ENCODE measurements at places on chromosomes 6 and 20.
A peak's percentile ranks its signal among the peaks of the same experiment; 100 is the strongest.

GRCh38 chr6:159693894-159694545 lies 979 bp upstream of the SOD2 start:
- DNase-seq = peak; percentile 60

GRCh38 chr20:62958388-62959100 lies 6.0 kb downstream of the SLC17A9 start:
- DNase-seq = no peak

DNA sequence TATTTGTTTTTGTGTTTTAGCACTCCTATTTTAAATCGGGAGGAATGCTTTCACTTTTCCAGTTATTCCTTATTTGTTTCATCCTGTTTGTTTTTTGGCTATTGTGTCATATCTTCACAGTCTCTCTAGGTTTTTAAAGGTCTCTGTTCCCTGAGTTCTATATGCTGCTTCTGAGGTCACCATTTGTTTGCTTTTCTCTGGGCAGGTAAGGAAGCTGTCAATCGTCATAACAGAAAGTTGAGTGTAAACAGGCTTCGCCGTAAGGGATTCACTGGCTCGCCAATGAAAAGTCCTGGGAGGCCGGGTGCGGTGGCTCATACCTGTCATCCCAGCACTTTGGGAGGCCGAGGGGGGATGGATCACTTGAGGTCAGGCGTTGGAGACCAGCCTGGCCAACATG lies 48.7 kb upstream of the RPS6KA2 start:
- DNase-seq = no peak

- no peak for DNase-seq
Measured at GRCh38 chr6:28371706-28372451, 22.1 kb downstream of the ZKSCAN3 start.

DNA sequence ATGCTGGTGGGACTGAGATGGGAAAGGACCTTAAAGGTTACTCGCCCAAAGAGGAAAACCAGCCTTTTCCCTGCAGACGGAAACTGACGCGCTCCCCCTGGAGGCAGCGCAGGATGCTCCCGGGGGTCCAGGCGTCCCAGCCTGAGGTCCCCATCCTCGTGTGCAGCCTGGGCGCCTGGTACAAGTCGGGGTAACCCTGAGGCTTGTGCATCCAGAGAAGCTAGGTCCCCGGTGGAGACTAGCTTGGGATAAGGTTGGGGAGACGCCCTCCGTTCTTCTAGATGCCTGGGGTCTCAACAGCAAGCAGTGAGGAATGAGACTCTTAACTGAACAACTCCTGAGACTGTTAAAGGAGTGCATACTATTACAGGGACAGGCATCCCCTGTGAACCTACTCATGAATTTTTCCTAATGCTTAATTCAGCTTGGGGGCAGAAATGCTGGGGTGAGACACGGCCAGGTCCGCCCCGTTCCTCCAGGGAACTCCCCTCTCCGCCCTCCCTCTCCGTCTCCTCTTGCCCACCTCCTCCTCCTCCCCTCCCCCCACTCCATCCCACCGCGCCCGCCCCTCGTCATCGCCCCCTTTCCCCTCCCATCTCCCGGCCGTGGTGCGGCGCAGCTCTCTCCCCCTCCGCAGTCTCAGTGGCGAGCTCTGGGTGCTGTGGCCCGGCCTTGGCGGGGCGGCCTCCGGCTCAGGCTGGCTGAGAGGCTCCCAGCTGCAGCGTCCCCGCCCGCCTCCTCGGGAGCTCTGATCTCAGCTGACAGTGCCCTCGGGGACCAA lies at the start of gene PRSS35:
PRSS35 (plus strand) TSS at position 634 of the 781 bp plus-strand sequence. CDS start 10,908 bp downstream, outside the sequence.
- DNase-seq = no peak

- no peak for DNase-seq
Measured at GRCh38 chr20:40960521-40960956, 68.1 kb upstream of the TOP1 start.

GRCh38 chr6:72040111-72040510 lies 153.8 kb downstream of the RIMS1 start:
- no peak for DNase-seq

DNA sequence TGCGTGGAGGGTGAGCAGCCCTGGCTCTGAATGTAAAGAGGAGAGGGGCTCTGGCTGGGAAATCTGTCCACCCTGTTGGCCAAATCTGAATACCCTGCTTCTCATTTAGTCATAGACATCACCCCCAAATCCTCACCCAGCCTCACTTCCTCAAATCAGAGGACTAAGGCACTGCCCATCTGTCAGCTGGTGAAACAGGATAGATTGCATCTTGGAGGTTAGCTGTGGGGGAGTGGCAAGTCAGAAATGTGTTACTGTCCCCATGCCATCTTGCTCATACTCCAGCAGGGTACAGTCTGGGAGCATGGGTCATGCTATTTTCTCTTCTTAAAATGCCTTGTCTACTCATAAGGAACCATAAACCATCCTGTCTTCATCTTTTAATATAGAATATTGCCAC lies 9.5 kb upstream of the DTNBP1 start:
- DNase-seq = no peak

DNA sequence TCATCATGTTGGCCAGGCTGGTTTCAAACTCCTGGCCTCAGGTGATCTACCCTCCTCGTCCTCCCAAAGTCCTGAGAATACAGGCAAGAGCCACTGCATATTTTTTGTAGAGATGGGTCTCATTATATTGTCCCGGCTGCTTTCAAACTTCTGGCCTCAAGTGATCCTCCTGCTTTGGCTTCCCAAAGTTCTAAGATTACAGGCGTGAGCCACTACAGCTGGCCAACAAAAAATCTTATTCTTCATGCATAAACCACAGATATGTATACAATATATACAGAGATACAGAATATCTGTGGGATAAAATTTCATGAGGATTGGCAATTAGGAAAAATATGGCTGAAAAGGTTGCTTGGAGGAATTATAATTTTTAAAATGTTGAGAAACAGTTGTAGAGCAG lies 49.9 kb downstream of the SLC35A1 start:
- no peak for DNase-seq

- no peak for DNase-seq
Measured at GRCh38 chr6:152600022-152600421, 37.1 kb downstream of the SYNE1 start.

DNA sequence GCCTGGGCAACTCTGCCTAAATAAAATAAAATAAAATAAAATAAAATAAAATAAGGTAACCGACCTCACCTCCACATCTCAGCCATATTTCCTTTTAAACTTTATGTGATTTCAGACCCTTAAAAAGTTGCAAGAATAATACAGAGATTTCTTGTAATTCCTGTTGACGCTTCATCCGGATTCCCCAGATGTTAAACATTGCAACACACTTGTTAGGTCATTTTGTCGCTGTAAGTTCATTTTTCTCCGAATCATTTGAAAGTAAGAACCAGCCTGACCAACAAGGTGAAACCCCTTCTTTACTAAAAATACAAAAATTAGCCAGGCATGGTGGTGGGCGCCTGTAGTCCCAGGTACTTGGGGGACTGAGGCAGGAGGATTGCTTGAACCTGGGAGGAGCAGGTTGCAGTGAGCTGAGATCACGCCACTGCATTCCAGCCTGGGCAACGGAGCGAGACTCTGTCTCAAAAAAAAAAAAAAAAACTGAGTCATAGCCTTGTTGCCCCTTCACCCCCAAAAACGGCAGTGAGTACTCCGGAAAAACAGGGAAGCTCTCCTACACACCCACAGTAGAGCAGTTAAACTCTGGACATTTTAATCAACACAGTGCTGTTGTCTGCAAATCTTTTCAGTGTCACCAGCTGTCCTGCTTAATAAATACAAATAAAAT lies 5.9 kb downstream of the PYGB start:
- no peak for DNase-seq

DNA sequence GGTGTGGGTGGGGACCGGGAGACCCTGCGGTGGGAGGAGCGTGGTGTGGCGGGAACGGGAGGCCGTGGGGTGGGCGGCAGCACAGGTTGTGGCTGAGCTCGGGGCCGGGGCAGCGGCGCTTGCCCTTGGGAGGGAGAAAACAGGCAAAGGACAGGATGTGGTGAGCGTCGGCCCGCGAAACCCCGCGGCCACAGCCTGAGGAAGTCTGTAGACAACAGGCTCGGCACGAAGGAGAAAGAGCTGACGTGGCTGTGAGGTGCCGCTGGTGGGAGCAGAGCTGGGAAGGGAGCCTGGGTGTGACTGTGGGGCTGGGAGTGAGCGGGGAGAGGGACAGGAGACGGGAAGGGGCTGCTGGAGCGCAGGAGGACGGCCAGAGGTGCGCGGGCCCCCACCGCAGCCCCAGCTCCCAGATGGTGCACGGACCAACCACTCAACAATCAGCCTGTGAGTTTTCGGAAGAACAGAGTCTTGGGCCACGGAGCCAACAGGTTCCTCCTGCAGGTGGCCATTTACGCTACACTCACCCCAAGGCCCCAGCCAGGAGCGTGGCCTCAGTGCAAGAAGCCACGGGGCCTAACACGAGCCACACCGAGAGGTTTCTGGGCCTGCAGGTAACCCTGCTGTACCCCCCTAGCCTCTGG lies 202.8 kb downstream of the DLL1 start:
- peak; percentile 37 for DNase-seq

GRCh38 chr20:25160897-25161296 lies 34.6 kb upstream of the ENTPD6 start:
- DNase-seq = no peak

DNA sequence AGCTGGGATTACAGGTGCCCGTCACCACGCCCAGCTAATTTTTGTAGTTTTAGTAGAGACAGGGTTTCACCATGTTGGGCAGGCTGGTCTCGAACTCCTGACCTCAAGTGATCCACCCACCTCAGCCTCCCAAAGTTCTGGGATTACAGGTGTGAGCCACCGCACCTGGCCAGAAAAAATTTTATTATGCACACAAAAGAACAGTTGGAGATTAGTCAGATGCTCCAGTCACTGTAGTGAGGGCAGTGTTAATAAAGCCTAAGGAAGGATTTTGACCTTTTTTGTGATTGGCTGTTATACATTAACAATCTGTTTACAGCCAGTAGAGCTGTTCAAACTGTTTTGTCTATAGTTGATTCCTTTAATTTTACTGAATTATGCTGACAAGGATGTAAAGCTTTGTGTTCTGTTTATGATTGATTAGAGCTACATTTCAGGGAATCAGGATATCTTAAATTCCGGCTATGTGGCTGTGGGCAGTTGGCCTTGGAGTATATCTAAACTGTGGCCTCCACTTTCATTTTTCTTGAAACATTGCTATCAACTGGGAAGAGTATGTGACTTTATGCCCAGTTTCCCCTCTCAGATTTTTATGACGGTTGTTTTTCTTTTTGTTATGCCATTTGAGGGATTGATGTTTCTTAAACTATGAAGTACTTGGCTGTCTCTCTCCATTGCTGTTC lies 9.9 kb downstream of the ZSWIM3 start:
- DNase-seq = no peak

GRCh38 chr6:63644668-63645326 lies 9.2 kb downstream of the PHF3 start:
- DNase-seq = no peak

DNA sequence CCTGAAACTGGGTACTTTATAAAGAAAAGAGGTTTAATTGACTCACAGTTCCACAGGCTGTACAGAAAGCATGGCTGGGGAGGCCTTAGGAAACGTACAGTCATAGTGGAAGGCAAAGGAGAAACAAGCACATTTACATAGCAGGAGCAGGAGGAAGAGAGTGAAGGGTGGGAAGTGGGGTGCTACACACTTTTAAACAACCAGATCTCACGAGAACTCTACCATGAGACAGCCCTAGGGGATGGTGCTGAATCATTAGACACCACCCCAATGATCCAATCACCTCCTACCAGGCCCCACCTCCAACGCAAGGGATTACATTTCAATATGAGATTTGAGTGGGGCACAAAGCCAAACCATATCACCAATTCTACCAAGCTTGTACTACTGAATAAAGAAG lies 7.4 kb upstream of the FNDC1 start:
- no peak for DNase-seq

GRCh38 chr6:31587791-31588777 lies 2.0 kb downstream of the LST1 start:
- DNase-seq = no peak

- DNase-seq = no peak
Measured at GRCh38 chr20:21656308-21657067, 49.0 kb upstream of the PAX1 start.

GRCh38 chr6:106103728-106104109 lies 17.6 kb downstream of the PRDM1 start:
- DNase-seq = peak; percentile 57

DNA sequence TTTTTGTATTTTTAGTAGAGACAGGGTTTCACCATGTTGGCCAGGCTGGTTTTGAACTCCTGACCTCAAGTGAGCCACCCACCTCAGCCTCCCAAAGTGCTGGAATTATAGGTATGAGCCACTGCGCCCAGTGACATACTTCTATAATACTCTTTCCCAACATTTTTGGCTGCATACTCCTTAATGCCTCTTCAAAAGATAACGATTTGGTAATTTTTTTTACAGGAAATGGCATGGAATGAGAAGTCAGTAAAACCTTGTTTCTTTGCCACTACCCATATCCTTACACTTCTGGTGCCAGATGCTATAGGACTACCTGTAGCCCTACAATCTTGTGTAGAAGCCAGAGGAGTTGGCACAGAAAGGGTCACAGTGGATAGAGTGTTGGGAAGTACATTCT lies 41.4 kb upstream of the SGK1 start:
- no peak for DNase-seq

DNA sequence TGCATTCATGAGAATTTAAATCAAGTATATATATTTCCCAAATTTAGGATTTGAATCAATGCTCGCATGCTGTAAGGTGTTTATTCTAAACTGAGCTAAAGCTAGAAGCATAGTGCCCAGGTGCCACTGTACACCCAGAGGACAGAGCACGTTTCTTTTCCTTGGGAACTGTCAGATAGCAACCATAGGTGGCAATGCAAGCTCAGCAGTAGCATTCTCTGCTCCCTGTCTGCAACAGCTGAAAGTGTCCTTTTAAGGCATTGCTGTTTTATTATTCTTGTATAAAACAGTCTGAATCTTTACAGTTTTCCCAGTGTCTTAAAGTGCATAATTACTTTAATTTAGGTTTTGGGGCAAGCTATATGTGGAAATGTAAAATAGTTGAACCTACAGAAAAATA lies 443.4 kb upstream of the MMS22L start:
- no peak for DNase-seq

DNA sequence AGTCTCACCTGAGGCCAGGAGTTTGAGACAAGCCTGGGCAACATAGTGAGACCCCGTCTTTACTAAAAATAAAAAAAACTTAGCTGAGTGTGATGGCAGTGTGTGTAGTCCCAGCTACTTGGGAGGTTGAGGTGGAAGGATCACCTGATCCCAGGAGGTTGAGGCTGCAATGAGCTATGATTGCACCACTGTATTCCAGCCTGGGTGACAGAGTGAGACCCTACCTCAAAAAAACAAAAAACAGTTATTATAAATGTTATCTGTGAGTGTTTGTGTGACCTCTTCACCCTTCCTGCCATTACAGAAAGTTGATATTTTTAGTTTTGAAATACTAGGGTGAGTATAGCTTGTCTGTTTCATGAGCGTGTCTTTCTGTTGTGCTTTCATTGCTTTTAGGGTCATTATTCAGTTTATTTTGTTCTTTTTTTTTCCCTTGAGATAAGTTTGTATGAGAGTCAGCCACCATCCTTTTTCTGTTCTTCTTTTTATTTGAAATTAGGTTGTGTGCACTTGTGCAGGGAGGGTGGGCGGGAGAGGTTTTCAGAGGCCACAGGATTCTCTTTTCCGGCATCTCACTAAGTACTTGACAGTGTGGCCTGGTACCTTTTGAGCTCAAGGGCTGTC lies 26.2 kb downstream of the CDYL start:
- no peak for DNase-seq

- DNase-seq = no peak
Measured at GRCh38 chr6:72716916-72717315, 95.1 kb downstream of the KCNQ5 start.
